ENCODE measurements at places on chromosomes 11 and 22.

GRCh38 chr22:43297270-43298061 is 45.7 kb downstream of the SCUBE1 start:
- DNase-seq = no peak

DNA sequence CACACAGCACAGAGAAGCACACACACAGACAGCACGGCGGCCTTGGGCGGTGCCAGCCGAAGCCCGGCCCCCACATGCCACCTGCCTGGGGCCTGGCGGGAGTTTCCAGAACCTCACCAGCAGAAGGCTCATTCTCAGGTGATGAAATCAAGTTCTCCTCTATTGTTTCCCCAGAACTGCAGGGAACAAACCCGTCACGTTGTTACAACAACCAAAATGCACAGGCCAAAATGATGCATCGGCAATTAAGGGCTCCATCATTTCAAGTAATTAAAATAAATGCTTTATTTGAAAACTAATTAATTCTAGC is 30.8 kb downstream of the GNB1L start:
- DNase-seq = no peak

DNA sequence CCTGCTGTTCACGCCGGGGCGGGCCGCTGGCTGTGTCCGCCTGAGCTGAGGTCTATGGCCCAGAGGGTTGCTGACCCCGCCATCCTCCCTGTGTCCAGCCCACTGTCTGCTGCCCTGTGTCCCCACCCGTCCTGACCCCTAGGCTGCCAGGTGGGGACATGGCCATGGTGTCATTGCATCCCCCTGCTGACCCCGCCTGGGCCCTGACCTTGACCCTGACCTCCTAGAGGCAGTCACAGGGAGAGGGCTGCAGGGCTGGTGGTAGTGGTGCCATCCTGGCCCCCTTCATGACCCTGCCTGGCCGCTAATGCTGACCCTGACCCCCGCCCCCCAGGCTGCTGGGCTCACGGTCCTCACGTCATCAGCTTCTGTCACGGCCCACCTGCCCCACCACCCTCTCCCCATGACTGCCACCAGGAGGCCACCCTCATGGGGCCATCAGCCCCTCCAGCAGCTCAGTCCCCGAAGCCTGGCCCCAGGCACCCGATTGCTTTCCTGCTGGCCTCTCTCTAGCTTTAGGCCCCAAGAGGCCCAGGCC is 285.9 kb downstream of the BRD1 start:
- DNase-seq = no peak

GRCh38 chr11:10398525-10398924 is 56.5 kb upstream of the AMPD3 start:
- DNase-seq = peak; percentile 72

DNA sequence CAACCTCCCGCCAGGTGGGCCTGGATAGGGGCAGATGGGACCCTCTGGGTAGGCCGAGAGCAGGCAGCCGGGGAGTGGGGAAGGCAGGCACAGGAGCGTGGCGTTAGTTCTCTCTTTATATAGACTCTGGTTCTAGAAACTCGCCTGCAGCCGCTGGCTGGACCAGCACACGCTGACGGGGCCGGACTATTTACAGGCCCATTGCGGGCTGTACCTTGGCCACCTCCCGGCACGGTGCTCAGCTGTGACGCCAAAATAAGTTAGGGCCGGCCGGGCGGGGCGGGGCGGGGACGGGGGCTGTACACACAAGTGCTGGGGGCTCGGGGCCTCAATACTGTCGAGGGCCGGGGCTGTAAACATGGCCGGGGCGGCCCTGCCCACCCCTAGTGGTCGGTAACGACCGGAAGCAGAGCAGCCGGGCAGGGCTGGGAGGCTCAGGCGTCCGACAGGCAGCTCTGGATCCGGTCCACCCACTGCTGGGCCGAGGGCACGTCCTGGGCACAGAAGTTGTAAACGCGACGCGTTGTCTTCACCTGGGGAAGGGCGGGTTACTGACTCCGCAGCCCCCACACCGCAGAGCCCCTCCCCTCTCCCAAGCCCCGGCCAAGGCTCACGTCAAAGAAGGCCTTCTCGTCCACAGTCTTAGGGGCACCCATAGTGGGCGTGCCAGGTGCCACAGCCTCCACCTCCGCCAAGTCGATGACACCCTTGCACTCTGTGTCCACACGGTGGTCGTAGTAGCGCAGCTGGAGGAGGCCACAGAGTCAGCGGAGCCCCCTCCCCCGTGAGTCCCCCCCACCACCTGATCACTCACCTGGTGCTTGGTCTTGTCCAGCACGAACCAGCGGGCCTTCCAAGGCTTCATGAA is 27.9 kb downstream of the SBF1 start:
- DNase-seq = no peak

DNA sequence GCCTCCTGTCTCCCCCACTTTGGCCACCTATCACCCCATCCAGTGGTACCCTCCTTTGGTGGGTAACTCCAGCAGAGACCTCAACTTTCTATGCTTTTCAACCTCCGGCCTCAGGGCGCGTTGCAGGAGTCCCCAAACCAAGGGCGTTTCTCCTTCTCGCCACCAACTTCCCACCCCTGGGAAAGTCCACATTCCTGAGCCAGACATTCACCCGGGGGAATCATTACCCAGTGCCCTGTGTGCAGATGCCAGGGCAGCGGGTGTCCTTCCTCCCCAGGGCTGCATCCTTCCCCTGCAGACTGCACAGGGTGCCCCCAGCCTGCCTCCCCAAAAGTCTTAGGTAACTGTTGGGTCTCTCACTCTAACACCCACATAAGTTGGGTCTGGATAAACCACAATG is 26.4 kb downstream of the MYEOV start:
- no peak for DNase-seq

DNA sequence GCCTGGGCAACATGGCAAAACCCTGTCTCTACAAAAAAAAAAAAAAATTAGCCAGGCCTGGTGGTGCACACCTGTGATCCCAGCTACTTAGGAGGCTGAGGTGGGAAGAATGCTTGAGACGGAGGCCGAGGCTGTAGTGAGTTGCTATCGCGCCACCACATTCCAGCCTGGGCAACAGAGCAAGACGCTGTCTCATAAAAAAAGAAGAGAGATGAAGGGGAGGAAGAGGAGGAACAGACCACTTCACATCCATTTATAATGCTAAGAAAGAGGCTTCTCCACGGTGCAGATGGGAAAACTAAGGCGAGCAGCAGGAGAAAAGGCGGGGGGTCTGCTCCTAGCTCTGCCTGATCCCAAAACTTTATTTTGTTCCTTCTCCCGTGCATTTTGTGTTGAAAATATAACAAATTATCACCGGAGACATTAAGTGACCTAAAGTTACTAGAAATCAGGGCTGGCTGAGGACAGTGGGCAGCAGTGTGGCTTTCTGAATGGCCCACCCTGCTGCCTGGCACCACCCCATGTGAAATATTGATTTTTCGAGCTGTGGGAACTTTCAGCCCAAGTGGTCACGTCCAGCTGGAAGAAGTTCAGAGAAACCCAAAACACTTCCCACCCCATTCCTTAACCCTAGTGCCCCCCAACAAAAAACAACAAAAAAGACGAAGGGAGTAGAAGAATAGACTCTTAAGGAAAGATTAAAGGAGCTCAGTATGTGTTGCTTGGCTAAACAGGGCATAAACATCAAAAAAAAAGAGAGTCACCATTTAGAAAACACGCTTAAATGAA is 9.5 kb downstream of the MYH9 start:
- DNase-seq = no peak

DNA sequence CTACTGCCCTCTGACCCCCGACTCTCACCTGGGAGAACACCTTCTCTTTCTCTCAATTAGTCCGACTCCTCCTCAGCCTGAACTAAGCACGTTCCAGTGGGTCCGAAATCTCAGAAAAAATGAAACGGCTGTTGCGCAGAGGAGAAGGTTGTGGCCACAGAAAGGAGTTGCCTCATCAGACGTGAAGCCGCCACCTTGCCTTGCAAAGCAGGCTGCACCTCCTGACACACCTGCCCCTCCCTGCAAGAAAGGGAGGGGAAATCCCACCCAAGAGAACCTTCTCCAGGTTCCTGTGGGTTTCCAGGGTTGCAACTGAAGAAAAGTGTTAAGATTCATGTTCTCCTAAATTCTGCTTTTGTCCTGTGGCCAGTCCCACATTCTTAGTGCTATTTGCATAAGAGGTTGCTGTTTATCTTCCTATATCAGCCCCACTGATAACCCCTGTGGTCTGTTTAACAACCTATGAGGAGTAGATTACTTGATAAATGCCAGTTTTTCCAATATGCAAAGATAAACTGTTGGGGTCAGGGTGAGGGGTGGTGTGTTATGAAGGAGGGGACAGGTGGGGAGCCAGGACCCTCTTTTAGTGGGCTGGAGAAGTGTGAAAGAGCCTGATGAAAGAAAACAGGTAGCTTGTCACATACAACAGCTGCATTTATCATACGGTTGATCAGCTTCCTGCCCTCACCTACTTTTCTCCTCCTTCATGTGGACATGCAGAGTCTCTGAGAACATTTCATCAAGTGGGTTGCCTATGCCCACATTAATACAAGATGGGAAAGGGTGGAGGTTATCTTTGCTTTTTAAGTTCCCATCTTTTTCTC is 18.2 kb downstream of the ZBTB16 start:
- DNase-seq = no peak

- peak; percentile 80 for DNase-seq
These were observed at the start of gene PAX6 for GRCh38 chr11:31810779-31811647. Gene PAX6 (minus strand): TSS chr11:31811322. CDS start chr11:31806411, 4,911 bp downstream.

DNA sequence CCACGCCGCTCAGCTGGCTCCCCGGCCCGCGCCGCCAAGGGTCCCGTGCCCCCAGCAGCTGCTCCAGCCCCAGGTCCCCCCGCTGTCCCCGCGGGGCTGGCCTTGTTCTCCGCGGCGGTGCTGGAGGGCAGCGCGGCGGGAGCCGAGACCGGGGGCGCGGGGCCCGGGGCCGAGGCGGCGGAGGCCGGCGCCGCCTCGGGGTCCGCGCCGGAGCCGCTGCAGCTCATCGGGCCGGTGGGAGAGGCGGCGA is 128 bp downstream of the TAF10 start:
- no peak for DNase-seq

DNA sequence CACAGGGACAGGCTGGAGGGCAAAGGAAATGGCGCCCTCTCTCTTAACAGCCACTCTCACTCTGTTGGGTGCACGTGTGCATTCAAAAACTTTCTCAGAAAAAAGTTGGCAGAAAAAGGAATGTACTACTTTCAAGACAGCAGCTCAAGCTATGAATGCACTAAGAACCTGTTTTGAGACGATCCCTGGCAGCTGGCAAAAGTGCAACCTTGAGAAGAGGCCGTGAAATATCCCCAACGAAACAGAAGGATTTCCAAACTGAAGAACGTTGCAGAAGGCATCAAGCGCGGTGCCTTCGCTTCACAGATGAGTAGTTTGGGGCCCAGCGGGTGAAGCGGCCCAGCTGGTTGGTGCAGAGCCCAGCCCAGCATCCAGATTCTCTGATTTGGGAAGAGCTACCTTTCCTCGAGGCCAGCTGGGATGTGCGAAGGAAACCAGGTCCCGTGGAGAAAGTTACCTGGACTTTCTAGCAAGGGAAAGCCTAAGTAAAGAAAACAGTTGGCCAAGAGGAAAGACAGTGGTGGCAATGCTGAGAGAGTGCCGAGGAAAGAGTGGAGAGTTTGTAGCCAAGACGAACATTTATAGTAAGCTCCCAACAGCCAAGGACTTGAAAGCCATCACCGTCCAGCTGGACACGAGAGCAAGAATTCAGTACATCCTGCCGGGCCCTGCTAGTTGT is 16.3 kb downstream of the IFT27 start:
- no peak for DNase-seq

- DNase-seq = no peak
These were observed 42.6 kb upstream of the IGSF9B start for GRCh38 chr11:133999355-133999754.

- DNase-seq = no peak
These were observed 16.9 kb downstream of the C22orf31 start for GRCh38 chr22:29044657-29045176.

DNA sequence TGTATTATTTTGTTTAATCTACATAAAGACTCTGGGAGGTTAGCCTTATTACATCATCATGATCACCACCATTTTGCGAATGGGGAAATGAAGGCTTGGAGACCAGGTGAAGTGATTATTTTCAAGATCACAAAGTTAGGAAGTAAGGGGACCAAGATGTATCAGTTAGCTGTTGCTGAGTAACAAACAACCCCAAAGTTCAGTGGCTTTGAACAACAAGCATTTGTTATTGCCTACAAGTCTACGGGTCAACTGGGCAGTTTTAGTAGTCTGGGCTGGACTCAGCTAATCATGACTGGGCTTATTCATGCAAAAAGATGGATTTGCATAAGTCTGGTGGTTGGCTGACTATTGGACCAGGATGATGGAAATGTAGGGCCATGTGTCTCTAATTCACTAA is 389.2 kb downstream of the MIAT start:
- no peak for DNase-seq

- no peak for DNase-seq
These were observed 11.2 kb downstream of the OR5M11 start for GRCh38 chr11:56531856-56532255.

- DNase-seq = no peak
These were observed 320.5 kb downstream of the DDX10 start for GRCh38 chr11:108985236-108985944.

Measured in inflammatory macrophage (primary cell).